ENCODE measurements at places on chromosomes 4 and X.

DNA sequence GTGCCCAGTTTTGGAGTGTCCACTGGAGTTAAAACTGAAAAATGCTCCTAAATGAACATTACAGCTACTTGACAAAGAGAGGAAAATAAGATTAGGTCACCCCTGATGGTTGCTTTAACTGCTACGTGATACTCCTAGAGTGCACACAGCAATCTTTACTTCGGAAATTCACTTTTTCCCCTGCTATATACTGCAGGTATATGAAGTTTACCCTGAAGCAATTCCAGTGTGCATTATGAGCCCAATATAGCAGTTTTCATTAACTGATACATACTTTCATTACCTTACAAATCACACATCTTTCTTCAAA is 773 bp upstream of the ZNF827 start:
- no peak for DNase-seq

- DNase-seq: no peak
Observed at GRCh38 chr4:38449506-38450174, 214.4 kb upstream of the KLF3 start.

DNA sequence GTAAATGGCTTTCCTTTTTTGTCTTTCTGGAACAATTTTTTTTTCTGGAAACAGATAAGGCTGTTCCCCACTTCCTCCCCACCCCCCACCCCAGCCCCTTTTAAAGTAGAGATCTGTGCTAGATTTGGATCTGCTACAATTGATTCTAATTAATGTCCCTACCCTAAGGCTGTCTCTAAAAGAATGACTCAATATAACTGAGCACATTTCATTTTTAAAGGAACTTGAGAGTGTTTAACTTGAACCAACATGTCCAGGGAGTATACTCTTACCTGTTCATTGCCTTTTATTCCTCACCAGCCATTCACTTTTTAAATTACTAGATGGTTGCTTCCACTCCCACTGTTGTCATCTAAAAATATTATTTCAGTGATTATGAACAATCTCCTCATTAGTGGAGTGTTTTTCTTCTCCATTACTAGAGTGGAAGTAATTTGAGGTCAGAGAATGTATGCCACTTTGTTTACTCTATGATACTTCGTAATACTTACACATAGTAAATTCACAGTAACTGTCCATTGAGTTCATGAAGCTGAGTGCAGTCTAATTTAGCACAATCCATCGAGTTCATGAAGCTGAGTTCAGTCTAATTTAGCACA is 14.1 kb upstream of the CNOT6L start:
- DNase-seq: no peak

GRCh38 chr4:30718021-30718542 is 2.1 kb upstream of the PCDH7 start:
- DNase-seq: no peak

GRCh38 chr4:134343656-134344055 is 142.1 kb upstream of the PABPC4L start:
- no peak for DNase-seq

GRCh38 chr4:81516241-81516640 is 44.5 kb upstream of the RASGEF1B start:
- no peak for DNase-seq

GRCh38 chrX:16479206-16479869 is 170.6 kb upstream of the S100G start:
- DNase-seq: no peak

GRCh38 chr4:3244747-3245146 is 4.2 kb upstream of the MSANTD1 start:
- no peak for DNase-seq

GRCh38 chr4:38069271-38069760 is 109.1 kb downstream of the PTTG2 start:
- no peak for DNase-seq

DNA sequence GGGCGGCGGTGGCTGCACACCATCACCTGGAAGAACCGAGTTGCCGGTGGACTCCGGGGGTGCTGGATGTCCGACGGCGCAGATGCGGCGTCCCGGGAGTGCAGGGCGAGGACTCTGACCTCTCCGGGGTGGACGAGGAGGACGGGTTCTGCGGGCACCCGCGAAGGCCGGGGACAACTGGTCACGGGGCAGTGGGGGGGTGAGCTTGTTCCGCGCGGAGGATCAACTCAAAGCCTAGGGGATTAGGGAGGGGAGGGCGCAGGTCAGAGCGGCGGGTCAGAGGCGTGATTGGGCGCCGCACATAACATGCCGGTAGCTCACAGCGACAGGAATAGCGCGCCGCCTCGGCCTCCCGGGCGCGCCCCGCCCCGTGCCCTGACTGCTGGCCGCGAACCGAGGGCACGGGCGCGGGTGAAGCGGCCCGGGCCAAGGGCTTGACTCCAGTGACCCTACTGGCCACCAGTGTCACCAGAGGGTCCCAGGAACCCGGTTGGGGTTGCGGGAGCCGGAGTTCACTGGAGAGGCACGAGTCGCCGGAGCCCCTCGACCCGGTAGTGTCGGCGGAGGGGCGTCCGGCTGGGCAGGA is at the start of gene KLHL34:
Gene KLHL34, minus strand, starts transcription at position 179 of the 586 bp plus-strand sequence. CDS start 542 bp downstream, outside the sequence.
- no peak for DNase-seq

DNA sequence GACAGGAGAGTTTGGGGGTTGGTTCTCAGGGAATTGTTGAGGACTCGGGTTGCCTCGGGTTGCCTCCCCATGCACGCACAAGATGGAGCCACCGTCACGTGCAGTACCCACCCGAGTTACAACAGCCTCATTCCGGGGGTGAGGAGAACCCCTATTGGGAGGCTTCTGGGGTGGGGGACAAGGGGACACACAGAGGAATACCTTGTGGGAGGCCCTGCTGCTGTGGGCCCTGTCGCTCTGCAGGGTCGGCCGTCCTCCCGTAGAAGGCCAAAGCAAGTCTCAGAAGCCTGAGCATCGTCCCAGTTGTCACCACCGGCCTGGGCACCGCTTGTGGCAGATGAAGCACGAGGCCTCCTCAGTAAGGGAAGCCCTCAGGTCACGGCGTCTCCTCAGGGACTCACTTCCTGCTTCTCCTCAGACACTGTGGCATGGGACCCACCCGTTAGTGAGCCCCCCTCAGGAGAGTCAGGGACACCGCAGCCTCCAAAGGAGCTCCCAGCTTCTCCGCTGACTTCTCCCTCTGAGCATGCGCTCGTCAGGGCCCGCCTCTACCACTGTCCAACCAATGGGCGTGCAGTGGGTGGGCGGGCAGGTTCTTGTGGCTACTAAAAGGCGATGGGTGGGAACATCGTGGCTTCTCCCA is at the start of gene CT55:
Gene CT55, minus strand, starts transcription at position 522 of the 643 bp plus-strand sequence. Its CDS starts 227 bp downstream, at position 295.
- no peak for DNase-seq

GRCh38 chr4:175290401-175290800 is 372.2 kb downstream of the ADAM29 start:
- no peak for DNase-seq

DNA sequence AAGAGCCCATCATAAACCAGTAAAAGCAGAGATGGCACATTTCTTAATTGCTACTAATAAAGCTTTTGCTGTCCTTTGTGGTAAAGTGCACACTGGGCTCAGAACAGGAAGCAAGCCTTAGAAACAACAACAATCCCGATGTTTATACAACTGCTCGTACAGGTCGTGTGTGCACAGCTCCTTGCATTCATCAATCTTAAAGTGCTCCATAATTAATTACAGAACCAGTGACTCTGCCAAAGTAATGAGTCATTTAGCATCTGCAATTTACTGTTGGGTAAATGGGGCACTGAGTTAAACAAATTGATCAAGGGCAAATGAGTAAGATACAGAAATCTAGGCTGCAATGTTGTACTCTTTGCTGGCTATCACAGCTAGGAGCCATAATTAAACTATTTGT is 61.3 kb upstream of the TXK start:
- no peak for DNase-seq

DNA sequence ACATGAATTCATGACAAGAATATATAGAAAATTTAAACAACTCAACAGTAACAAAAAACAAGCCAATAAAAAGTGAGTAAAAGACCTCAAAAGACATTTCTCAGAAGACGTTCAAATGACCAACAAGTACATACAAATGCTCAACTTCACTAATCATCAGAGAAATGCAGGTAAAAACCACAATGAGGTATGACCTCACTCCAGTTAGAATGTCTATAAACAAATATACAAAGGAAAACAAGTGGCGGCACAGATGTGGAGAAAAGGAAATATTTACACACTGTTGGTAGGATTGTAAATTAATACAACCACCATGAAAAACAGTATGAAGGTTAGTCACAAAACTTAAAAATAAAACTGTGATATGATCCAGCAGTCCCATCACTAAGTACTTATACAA is 1033.1 kb downstream of the RAPGEF2 start:
- DNase-seq: no peak

- no peak for DNase-seq
Observed at GRCh38 chrX:44035571-44035970, 62.4 kb upstream of the NDP start.
